ENCODE measurements at places on chromosomes 16 and 17.
A peak's percentile ranks its signal among the peaks of the same experiment; 100 is the strongest.

DNA sequence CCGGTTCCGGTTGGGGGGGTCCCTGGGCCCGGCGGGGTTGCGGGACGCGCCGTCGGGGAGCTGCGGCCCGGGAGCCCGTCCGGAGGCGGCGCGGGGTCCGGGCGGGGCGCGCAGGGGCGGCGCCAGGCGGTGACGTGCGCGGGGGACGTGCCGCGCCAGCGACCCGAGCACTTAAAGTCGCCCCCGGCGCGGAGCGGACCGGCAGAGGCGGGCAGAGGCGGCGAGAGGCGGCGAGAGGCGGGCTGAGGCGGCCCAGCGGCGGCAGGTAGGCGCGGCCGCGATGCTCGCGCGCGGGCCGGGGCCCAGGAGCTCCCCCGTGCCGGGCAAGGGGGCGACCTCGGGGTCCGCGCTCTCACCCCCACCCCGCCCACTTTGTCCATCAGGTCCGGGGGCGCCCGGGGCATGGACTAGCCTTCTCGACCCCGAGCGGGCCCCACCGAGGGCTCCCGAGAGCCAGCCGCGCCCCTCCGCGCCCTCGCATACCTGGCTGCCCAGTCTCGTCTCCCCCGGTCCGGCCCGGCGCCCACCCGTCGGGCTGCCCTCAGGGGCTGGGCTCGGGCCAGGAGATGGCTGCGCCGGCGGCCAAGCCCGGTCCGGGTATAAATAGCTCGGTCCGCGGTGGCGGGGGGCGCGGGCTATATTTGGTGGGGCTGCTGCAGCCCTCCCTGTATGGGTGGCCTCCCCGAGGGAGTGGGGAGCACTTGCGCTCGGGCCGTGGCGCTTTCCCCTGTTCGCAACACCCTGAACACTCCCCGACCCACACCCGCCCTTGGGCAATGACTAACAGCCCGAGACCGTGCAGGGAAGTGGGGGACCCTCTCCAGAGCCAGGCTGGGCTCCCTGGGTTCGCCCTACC, at the start of gene SLC16A3:
Gene SLC16A3 (plus strand): TSS at position 201 of the 856 bp plus-strand sequence. CDS start 6,967 bp downstream, outside the sequence.
- DNase-seq, result peak; percentile 74

DNA sequence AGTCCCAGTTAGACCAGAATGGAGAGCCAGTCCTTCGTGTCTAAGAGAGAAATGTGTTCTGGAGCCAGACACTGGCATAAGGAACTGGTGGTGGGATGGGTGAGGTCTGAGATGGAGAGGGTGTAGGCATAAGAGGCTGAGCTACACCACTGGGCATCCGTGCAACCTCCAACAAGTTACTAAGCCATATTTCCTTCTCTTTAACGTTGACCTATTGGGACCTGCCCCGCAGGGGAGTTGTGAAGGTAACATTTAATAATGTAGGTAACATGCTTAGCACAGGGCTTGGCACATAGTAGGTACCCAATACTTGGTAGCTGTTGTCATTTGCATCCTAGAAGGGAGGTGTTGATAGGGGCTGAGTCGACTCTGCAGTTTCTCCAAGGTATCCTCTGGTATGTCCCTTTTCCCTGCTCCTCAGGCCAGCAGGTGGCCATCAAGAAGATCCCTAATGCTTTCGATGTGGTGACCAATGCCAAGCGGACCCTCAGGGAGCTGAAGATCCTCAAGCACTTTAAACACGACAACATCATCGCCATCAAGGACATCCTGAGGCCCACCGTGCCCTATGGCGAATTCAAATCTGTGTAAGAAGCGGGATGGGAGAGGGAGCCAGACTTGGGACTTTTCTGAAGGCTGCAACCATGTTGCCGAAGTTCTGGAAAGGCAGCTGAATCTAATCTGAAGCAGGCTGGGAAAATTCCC, 1.2 kb downstream of the MAPK7 start:
- DNase-seq, result peak; percentile 22

GRCh38 chr16:83530293-83530692, 277.5 kb upstream of the HSBP1 start:
- no peak for DNase-seq

DNA sequence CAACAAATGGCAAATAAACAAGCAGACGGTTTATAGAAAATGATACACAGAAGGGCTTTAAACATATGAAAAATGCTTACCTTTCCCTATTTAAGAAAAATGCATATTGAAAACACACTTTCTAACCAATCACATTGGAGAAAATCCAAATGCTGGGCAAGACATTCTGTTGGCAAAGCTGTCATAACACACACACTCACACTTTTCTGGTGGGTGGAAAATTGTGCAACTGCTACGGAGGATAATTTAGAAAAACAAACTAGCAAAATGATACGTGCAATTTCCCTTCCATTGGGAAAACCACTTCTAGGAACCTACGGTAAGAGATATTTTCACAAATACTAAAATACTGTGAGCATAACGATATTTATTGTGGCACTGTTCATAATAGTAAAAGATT, 9.8 kb upstream of the MYH3 start:
- DNase-seq, result no peak

DNA sequence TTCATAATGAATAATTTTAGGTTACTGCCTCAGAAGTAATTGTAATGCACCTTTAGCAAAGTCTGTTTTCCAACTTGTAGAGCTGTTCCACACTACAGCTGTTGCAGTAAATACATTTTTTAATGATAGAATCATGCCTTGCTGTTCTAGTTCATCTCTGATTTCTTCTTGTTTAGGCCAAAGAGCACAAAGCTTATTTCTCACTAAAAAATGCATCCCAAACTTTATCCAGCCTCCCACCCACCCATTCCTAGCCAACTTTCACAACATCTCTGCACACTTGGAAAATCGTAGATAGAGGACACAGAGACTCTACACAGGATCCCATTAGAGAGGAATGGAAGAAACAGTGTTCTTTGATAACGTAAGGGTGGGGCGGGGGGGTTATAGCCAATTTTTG, 252.2 kb upstream of the DYNLRB2 start:
- DNase-seq, result no peak

GRCh38 chr17:34255381-34255732, 272 bp downstream of the CCL2 start:
- DNase-seq, result no peak

GRCh38 chr17:39861235-39861634, 2.9 kb downstream of the IKZF3 start:
- no peak for DNase-seq

DNA sequence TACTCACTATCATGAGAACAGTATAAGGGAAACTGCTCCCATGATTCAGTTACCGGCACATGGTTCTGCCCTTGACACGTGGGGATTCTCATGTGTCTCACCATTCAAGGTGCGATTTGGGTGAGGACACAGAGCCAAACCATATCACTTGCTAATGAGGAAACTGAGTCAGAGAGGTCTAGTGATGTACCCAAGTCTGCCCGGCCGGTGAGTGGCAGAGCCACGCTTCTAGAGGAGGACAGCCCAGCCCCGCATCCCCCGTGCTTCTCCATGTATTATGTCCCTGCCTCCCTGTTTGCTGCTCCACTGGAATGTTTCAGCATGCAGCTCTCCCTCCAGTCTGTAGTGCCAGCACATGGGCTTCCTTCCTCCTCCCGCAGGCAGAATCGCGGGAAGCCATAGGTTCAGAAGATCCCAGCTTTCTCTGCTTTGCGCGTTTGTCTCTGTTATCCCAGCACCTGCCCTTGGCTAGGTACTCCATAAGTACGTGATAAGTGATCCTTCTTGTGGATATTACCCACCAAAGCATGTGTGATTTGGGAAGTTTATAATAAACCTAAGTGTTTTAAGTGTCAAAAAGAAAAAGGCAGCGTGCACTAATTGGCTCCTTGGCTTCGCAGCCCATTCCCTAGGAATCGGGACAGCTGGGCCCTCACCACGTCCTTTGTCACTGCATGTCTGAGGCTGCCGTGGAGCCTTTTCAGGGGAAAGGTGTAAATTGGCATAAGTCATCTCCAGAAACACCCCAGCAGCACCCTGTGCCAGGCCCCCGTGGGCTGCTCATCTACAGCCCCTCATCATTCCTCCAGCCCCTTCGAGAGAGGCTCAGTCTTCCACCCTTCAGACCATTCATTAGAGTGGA, 103.8 kb downstream of the CLEC16A start:
- no peak for DNase-seq

DNA sequence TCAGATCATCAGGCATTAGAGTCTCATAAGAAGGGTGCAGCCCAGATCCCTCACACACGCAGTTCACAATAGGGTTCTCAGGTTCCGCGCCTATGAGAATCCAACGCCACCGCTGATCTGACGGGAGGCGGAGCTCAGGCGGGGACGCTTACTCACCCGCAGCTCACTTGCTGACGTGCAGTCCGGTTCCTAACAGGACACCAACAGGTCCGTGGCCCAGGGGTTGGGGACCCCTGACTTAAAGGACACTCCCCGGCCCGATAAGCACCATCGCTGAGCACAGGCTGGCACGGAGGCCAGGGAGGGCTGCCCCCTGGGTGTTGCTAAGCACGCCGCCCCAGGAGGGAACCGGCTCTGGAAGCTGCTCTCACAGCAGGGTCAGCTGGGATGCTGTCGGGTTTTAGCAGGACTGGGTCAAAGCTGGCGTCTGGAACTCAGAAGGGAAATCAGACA, 30.1 kb upstream of the BAHCC1 start:
- DNase-seq, result peak; percentile 59

DNA sequence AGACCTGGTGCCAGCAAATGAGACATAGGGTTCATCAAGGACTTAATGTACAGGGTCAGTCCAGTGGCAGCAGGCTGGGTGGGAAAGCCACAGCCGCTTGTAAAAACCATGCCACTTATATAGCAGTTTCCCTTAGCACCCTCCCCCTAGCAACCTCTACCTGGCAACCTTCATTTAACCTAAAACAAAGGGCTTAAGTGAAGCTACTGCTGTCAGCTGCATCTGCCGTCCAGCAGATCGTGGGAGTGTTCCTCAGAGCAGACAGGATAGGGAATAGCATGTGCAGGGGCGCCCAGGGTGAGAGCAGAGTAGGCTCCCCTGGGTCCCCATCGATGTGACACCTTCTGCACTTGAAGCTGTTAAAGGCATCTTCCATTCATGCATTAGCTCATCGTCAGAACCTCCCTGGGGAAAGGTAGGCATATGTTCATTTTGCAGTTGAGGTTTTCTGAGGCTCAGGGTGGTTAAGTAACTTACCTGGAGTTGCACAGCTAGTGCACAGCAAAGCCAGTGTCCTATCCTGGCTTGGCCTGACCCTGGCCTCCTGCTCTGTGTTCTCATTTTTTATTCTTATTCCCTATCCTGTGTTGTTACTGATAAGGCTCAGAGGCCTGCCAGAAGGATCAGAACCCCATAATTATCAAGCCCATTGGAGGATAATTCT, 112.5 kb downstream of the SOCS1 start:
- DNase-seq, result no peak

DNA sequence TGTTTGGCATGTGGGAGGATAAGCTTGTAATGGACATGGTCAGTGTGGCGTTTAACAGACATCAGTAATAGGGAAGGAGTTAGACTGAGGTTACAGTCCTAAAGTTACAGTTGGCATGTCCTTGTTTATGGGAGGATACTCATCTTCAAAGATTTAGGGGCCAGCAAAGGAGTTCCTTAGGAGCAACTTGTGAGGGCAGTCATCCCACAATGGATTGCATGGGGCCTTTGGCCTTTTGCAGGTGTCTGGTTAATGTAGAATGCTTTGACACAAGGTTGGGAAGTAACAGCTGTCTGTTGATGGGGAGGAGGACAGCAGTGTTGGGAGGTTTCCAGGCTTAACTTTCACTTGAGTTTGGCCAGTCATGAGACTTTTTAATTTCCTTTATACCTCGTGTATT, 2.2 kb downstream of the NUBP1 start:
- no peak for DNase-seq

DNA sequence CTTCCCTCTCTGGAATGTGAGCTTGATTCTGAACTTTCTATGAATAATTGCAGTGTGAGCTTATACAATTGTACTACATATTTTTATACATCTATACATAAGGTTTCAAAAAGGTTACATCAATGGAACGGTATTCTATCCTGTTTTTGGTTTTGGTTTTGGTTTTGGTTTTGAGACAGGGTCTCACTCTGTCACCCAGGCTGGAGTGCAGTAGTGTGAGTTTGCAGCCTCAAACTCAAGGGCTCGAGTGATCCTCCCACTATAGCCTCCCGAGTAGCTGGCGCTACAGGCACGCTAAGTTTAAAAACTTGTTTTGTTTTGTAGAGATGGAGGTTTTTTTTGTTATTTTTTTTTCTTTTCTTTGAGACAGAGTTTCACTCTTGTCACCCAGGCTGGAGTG, 1.1 kb downstream of the CTRB1 start:
- peak; percentile 40 for DNase-seq

- DNase-seq, result peak; percentile 84
Observed at GRCh38 chr17:32936894-32937500, 9.0 kb downstream of the TMEM98 start.

- no peak for DNase-seq
Observed at GRCh38 chr16:28107232-28107631, 43.7 kb upstream of the GSG1L start.

GRCh38 chr17:78524870-78525510, 52.2 kb downstream of the DNAH17 start:
- no peak for DNase-seq

GRCh38 chr16:86991679-86992078, 325.5 kb downstream of the C16orf95 start:
- no peak for DNase-seq

DNA sequence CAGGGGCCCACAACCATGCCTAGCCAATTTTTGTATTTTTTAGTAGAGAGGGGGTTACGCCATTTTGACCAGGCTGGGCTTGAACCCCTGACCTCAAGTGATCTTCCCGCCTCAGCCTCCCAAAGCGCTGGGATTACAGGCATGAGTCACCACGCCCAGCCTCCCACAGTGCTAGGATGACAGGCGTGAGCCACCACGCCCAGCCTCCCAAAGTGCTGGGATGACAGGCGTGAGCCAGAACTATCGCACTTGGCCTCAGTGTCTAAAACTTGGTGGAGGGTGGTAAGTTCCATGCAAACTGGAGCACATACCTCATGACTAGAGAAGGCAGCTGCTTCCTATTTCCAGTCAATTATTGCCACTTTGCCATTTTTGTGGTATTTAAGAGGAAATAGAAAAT, 7.1 kb downstream of the HSD17B2 start:
- no peak for DNase-seq

DNA sequence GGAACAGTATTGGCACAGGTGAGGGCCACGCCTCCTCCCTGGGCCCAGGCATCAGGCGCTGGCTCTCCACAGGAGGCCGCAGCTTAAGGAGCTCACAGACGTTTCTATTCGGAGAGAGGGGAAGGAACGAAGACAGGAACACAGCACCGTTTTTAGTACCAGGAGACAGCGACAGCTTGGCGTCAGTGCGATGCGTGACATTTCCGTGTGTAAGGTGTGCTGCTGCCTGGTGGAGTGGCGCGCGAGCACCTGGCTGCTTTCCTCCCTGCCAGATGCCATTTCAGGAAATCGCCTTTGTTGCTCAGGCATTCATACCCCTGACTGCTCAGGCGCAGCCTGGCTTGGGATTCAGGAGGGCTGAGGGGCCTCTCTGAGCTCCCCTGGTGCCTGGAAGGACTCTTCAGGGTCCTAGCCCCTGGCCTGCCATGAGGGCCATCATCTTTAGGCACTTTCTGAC, 367.5 kb downstream of the CPPED1 start:
- no peak for DNase-seq

- DNase-seq, result peak; percentile 47
Observed at GRCh38 chr17:33667052-33667509, 374.0 kb upstream of the ASIC2 start.

All from stimulated activated CD8-positive, alpha-beta memory T cell treated with anti-CD3 and anti-CD28 coated beads, Interleukin-4, amount 100 ng/mL, for 48 hours (primary cell).